Mucosa of gallbladder (tissue), 1 donor: ENCODE measurements at places on chromosomes 7 and 10. TPM values are rescaled to one million over a fixed set of nuclear protein-coding genes. Genes with fewer than 3 reads are reported as not detected.

- DNase-seq: no peak
Observed at GRCh38 chr7:29915481-29916215, 74.0 kb downstream of the SCRN1 start.

DNA sequence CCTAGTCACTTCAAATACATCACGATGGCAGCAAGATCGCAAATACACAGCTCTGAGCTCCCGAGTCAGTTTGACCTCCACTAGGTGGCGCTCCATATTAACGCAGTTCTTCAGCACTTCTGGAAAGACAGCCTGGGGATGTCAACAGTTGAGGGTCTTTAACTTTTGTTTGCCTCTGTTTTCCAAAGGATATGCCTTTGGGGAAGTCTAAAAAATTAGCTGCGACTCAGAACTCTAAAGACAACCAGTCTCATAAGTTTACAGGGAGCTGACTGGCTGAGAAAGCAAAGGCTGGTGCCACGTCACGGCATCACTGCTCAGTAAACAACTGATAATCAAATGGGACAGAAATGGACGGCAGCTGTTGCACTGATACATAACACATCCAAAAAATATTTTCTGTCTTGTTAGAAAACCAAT is 458.8 kb downstream of the SORCS1 start:
- DNase-seq: peak; percentile 65

GRCh38 chr10:105146436-105146835 is 505.3 kb downstream of the SORCS3 start:
- no peak for DNase-seq

ADCY1 gene
- 1.5 TPM for total RNA-seq

DENND2A gene
- total RNA-seq: 14.0 TPM

VSTM2A gene
- 0.72 TPM for total RNA-seq
